ENCODE measurements at places on chromosomes 12 and 14. TPM values are rescaled to one million over a fixed set of nuclear protein-coding genes. Genes with fewer than 3 reads are reported as not detected.

APOF gene
- total RNA-seq, result not detected

TMEM229B gene
- total RNA-seq, result 3.0 TPM

NANOG gene
- total RNA-seq, result not detected

CD9 gene
- 380 TPM for total RNA-seq

KCNJ8 gene
- not detected for total RNA-seq

HHIPL1 gene
- 1.6 TPM for total RNA-seq

Measured in hair follicular keratinocyte (primary cell).